ENCODE measurements at places on chromosomes 11 and 22.
A peak's percentile ranks its signal among the peaks of the same experiment; 100 is the strongest.

GRCh38 chr11:81574301-81574700 is 1159.4 kb downstream of the FAM181B start:
- DNase-seq = no peak

DNA sequence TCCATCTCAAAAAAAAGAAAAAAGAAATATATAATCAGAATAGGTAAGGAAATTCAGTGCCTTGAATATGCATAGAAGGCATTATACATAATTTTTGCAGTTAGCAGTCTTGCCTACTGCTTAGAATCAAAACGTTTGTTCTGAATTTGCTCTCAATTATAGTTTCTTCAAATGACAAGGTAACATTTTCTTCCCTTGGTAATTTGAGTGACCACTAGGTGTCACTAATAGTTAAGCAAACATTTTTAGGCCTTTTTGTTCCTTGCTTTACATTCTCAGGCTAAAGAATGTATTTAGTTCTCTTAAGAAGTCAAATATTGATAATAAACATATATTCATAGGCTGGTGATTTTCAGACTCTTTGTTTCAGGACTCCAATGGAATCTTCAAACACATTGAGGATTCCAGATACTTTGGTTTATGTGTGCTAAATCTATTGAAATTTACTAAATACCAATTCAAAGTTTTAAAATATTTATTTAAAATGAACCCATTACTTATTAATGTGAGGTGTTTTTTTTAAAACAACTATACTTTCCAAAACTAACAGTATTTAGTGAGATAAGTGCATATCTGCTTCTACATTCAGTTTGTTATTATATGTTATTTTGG is 55.0 kb upstream of the DEPDC7 start:
- peak; percentile 25 for DNase-seq

DNA sequence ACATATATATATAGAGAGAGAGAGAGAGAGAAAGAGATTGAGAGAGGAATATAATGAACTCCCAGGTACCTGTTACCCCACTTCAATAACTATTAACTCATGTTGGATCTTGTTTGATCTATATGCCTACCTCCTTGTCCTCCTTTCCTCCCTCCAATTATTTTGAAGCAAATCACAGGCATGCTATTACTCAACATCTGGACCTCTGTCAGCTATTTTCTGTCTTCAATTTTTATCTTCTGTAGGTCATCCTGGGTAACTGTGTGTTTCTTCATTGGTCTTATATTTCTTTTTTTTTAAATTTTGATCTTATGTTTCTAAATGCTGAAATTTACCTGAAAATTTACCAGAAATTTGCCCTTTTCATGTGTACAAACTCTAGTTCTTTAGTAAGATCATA is 24.8 kb downstream of the UVRAG start:
- DNase-seq = no peak

GRCh38 chr11:72779495-72780128 is 14.2 kb downstream of the STARD10 start:
- no peak for DNase-seq

- DNase-seq = no peak
Measured at GRCh38 chr11:87778357-87778756, 396.9 kb downstream of the RAB38 start.

Data from NCI-H1105 (cell line).